NCI-H460 (cell line): ENCODE measurements at places on chromosomes 6 and 20.

DNA sequence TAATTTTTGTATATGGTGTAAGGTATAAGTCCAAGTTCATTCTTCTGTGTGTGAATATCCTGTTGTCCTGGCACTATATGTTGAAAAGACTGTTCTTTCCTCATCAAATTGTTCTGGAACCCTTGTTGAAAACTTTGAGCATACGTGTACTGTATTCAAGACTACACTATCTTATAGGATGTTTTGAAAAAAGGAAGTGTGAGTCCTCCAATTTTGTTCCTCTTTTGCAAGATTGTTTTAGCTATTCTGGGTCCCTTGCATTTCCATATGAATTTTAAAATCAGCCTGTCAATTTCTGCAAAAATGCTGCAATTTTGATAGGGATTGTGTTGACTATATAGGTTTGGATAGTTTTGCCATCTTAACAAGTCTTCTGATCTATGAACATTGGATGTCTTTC lies 195.2 kb downstream of the BACH2 start:
- DNase-seq, result no peak

DNA sequence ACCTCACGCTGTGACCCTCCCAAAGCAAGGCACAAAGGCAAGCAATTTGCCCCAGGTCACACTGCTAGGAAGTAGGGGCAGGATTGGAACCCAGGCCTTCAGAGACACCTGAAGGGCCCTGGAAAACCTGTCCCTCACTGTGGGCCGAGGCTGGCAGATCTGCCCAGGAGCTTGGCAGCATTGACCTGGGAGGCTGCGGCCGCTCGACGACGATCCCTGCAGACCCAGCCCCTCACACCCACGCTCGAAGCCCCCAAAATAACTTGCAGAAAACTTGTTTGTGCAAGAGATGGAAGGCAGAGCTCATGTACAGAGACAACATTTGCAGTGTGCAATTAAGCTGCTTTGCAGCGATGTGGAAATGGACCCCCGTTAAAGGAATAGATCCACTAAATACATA lies 251.4 kb downstream of the TAF4 start:
- no peak for DNase-seq

DNA sequence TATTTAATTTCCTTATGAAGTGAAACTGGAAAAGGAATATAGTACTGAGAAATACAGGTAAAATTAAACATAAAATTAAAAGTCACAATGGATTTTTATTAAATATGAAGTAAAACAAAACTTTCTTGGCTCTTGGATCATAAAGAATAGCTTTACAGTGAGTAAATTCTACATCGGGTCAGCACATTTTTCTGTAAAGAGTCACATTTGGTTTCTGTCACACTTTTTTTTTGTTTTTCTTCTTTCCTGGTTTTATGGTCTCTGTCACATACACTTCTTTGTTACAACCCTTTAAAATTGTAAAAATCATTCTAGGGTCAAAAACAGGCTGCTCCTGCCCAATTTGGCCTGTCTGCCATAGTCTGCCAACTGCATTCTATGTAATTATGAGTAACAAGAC lies 254.4 kb upstream of the POU3F2 start:
- no peak for DNase-seq

- no peak for DNase-seq
These were observed 51.4 kb downstream of the TASP1 start for GRCh38 chr20:13587370-13587769.

DNA sequence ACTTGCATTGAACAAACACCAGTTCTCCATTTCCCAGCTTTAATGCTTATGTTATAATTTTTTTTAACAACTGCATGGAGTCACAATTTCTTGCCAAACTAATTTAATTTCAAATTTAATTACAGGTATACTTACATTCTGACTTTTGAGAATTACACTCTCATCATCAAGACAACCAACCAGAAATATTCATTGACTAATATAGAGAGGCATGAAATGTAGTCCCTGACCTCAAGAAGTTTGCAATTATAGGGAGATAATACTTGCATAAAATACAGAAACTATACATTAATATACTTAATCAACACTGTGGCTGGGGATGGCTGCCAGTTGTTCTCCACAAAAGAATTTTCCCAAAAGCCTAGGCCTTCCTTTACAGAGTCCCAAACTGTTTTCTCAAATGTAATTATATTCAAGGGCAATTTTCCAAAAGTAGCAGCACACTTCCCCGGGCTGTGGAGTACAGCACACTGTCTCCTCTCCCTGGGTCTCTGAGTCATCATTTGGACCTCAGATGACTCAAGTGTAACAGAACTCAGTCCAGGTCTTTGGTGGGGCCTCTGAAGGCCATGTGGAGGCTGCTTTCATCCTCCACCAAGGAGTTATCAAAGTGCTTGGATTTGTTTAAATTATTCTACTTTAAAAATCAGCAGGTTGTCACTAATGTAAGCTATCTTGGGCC lies 114.1 kb downstream of the KIF16B start:
- no peak for DNase-seq

GRCh38 chr6:75147512-75147911 lies 58.3 kb downstream of the COL12A1 start:
- DNase-seq, result no peak
